PC-9 (cell line): ENCODE measurements at places on chromosomes 2 and 18.
A peak's percentile ranks its signal among the peaks of the same experiment; 100 is the strongest.

DNA sequence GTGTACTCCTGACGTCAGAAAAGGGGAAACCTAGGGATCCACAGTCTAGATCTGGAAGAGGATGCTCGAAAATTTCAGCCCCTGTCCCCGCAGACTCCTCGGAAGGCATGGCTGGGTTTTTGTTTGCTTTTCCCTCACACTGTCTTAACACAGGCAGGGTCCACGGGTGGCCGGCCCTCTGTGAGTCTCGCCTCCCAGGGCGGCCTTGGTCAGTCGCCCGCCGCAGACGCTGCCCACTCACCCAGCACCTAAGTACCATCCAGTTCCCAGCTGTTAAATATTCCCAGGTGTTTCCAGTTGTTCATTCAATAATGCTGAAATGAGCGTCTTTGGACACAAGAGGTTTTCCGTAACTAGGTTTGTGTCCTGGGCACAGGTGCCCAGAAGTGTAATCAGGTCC is 193.2 kb downstream of the TWIST2 start:
- DNase-seq, result no peak

GRCh38 chr18:54775686-54776085 is 52.6 kb upstream of the RAB27B start:
- peak; percentile 38 for DNase-seq

GRCh38 chr2:127196998-127197397 is 23.1 kb downstream of the CYP27C1 start:
- DNase-seq, result no peak

GRCh38 chr18:1663879-1664705 is 759.4 kb downstream of the ADCYAP1 start:
- peak; percentile 46 for DNase-seq

DNA sequence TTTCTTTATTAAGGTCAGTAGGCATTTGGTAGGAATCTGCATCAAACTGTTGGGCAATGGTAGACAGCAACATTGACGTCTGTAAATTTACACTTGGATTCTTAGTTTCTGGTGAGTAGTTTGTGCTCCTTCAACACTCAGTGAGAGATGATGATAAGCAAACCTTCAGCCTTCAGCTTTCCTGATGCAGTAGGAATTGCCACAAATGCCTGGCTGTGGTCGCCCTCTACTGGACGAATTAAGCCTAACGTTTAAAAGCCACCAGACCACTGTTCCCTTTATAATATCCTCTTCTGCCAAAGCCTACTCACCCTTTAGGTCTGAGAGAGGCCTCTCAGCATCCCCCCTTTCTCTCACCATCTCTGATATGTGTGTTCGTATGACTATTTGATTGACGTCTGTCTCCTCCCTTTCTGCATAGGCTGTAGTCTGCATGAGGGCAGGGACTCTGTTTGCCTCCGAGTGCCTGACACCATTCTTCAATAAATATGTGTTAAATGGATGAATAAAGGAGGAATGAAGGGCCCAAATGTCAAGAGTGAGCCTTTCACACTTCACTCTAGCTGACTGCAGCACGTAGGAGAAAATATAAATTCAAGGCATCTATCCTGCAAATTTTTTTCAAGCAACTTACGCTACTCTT is 47.0 kb upstream of the PLEKHM3 start:
- no peak for DNase-seq

- no peak for DNase-seq
These were observed 380.5 kb downstream of the ERBB4 start for GRCh38 chr2:212158081-212158480.

DNA sequence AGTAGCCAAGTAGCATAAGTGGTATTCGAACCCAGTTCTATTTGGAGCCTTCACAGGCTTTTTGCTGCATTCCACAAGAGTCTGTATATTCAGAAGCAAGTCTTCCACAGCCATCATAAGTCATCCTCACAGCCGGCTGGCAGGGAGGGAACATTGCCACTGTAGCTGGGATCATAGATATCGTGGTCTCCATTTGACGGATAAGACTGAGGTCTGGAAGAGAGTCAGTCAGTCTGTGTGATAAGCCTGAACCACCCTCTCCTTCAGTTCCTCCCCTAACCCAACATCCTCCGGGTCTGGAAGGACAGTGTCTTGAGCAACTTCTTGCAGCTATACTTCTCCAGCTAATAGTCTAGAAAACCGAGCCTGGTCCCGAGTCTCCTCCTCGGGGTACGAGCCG is 17.0 kb upstream of the C1QL2 start:
- DNase-seq, result no peak

GRCh38 chr2:54100772-54101171 is 14.6 kb upstream of the ACYP2 start:
- DNase-seq, result no peak

- no peak for DNase-seq
These were observed 218.8 kb downstream of the SCG2 start for GRCh38 chr2:223383315-223383714.

DNA sequence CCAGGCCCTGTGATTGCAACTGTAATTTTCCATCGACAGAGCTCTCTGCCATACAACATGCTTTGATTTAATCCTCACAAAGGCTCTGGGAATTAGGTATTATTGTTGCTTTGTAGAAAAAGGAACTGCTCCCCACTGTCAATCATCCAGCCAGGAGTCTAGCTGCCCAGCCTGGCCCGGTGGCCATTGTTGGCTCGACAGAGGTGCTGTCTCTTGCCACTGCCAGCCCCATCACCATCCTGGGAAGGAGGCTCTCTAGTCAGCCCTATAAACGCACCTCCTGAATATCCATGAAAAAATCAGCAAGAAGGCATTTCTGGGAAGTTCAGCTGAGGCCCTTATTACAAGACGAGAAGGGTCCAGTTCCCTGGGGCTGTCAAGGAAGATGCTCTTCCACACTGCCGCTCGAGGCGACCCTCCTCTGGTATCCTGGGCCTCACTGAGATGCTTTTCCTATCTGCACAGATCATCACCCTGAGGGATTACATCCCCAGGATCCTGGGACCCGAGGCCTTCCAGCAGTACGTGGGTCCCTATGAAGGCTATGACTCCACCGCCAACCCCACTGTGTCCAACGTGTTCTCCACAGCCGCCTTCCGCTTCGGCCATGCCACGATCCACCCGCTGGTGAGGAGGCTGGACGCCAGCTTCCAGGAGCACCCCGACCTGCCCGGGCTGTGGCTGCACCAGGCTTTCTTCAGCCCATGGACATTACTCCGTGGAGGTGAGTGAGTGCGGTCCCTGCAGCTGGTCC is 71.0 kb downstream of the TPO start:
- DNase-seq, result no peak

- peak; percentile 96 for DNase-seq
These were observed 11.7 kb upstream of the MSH6 start for GRCh38 chr2:47771211-47771610.

- DNase-seq, result no peak
These were observed 57.2 kb upstream of the TACR1 start for GRCh38 chr2:75256485-75256884.

- no peak for DNase-seq
These were observed 1.4 kb downstream of the WNT6 start for GRCh38 chr2:218860950-218861381.

- peak; percentile 94 for DNase-seq
These were observed 45.2 kb upstream of the ST3GAL5 start for GRCh38 chr2:85933753-85934594.
